Liver (tissue), 10 donors: ENCODE measurements at places on chromosomes 3 and 15. TPM values are rescaled to one million over a fixed set of nuclear protein-coding genes. Genes with fewer than 3 reads are reported as not detected.

Gene ITGA11
- total RNA-seq, result 1.0 TPM

Gene TMC3
- not detected for total RNA-seq

Gene TMEM158
- 3.7 TPM for total RNA-seq

DNA sequence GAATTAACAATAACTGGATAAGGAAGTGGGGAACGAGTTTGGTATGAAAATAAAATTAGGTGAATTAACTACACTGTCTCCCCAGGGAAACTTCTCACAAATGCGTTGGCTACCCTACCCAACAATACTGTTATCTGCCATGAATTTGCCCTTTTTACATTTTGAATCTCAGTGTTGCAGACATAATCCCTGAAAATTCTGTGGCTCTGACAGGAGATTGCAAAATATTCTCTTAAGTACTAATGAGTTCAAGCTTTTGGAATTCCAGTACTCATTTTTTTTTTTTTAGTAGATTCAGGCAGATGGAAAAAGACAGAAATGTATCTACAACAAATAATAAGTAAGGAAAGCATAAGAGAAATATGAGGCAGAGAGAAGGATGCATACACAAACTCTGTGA is 332.6 kb downstream of the LSAMP start:
- no peak overlapping the region for H3K27ac ChIP-seq
- no peak for DNase-seq
- H3K4me1 ChIP-seq, result no peaks in the 10 kb centered on the region
- no peaks in the 10 kb centered on the region for H3K27me3 ChIP-seq

- H3K27ac ChIP-seq, result no peak overlapping the region
- H3K36me3 ChIP-seq, result no peaks in the 10 kb centered on the region
- no peaks in the 10 kb centered on the region for H3K4me1 ChIP-seq
- H3K27me3 ChIP-seq, result no peaks in the 10 kb centered on the region
These were observed 277.9 kb downstream of the RPLP1 start for GRCh38 chr15:69730281-69731080.
